CD4-positive, alpha-beta T cell treated with Interleukin-4 for 1 hour (primary cell): ENCODE measurements at places on chromosomes 2 and 18.

- DNase-seq: no peak
Observed at GRCh38 chr2:207227062-207227748, 61.5 kb upstream of the KLF7 start.

DNA sequence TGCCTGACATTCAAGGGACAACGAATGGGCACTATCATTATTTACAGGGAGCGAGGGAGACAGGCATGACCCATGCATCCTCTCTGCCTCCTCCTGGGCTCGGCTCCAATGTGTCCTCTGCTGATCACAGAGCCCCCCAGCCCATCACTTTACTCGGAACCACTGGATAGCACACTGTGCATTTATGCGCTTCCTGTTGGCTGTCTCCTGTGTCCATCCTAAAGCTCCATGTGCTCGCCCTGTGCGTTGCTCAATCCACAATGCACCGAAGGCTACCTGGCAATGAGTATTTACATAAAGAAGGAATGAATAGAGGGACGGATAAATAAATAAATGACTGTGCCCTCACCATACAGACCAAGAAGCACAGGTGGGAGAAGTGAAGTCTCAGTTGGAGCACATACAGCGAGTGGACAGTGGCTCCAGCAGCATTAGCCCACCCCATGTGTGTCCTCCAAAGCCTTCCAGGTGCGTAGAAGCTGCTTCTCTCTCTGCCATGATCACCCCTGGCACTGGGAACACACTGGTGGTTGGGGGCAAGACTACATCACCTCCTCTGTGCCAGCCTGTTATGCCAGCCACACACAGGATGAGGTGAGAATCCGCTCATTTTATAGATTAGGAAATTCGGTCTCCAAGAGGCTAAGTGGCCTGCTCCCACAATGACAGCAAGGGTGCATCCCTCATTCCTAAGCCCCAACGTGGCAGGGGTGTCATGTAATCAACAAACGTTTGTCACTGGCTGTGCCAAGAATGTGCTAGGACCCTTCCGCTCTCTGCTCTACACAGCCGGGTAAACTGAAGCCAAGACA is 2.3 kb upstream of the GDF7 start:
- DNase-seq: no peak

GRCh38 chr2:217299590-217299989 is 439.7 kb upstream of the TNP1 start:
- DNase-seq: no peak

GRCh38 chr2:67871686-67872412 is 191.0 kb downstream of the C1D start:
- no peak for DNase-seq

DNA sequence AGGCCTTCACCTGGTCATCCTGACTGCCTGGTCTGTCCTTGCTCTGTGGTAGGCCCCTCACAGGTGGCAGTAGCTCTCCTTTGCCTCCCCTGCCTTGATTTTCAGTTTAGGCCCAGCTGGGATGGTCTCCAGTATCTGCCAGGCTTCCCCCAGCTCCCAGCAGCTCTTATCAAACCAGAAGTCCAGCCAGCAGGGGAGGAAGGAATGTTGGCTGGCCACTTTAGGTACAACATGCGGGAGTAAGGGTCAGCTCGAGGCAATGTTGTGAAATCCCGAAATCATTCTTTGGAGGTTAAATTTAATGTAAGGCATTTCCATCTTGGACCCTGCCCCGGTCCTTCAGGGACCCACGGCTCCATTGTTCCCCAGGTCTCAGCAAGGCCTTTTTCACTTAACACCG is 16.8 kb downstream of the ATP6V1C2 start:
- no peak for DNase-seq

DNA sequence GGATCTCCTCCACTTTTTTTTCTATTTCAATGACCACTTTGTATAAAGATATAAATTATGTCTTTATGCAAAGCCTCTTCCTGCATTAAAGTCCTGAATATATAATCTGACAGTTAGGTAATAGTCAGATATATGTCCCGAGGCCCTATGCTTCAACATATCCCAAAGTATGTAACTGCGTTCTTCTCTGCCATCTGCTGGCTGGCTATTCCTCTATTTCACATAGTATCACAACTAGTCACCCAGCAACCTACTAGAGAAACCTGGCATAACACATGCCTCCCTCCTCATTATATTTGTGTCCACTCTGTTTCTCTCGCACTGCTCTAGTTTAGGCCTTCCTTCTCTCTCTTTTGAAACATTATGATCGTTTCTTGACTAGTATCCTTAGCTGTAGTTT is 640.8 kb downstream of the DPP10 start:
- DNase-seq: no peak

GRCh38 chr2:182906454-182906853 is 40.0 kb upstream of the FRZB start:
- DNase-seq: no peak

GRCh38 chr2:74524955-74525716 is 895 bp downstream of the DQX1 start:
- no peak for DNase-seq

GRCh38 chr2:181334158-181334826 is 122.9 kb upstream of the ITGA4 start:
- DNase-seq: no peak

GRCh38 chr2:139917690-139918384 is 1137.6 kb upstream of the NXPH2 start:
- no peak for DNase-seq

DNA sequence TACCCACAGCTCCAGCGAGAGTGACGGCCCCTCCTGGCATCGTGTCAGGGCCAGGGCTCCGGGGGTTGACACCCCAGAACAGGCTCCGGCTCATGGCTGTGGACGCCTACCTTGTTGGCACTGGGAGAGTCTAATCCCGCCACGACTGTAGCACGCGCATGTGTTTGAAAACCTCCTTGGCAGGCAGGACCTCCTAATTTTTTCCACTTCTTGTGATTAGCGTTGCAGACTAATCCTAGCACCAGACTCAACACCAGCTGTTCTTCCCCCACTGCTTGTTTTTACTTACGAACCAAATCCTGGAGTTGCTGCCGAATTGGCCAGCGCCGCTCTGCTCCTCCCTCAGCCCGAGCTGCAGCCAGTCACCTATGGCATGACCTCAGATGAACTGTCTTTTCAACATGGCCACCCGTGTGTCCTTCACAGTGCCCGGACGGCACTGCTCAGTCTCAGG is 110.7 kb downstream of the KLHL29 start:
- no peak for DNase-seq

- DNase-seq: no peak
Observed at GRCh38 chr18:79853303-79853992, 55.7 kb downstream of the KCNG2 start.

DNA sequence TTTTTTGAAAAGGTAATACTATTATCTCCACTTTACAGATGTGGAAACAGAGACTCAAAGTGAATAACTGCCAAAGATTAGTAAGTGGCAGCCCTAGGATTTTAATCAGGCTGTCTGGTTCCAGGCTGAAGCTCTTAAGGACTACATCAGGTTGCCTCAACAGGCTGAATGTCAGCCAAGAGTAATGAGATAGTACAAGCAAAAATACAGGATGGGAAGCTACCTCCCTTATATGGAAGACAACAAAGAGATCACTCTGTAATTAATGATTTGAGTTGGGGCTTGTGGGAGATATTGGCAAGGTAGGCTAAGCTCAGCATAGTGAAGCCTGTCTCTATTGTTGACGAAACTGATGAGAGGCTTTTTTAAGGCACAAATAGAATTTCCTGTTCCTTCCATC is 323.1 kb downstream of the KCNJ3 start:
- no peak for DNase-seq

GRCh38 chr2:46689993-46690392 is 210.6 kb downstream of the TMEM247 start:
- DNase-seq: no peak

GRCh38 chr18:12803069-12803936 is 80.7 kb downstream of the PTPN2 start:
- DNase-seq: no peak

DNA sequence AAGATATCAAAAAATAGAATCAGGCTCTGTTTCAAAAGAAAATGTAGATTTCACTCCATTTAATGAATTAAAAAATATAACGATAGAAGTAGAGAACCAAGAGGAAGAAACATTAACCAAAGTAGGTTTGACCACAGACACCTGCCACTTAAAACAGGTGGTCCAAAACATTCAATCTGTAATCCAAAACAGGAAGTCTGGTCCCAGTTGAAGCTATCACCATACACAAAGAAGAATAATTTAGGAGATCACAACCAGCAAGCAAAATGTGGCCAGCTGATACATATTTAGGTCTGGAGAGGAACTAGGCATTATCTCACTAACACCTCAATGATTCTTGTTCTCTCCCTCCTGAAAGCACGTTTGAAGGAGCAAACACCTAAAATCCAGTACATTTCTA is 73.1 kb downstream of the FTCDNL1 start:
- DNase-seq: no peak

DNA sequence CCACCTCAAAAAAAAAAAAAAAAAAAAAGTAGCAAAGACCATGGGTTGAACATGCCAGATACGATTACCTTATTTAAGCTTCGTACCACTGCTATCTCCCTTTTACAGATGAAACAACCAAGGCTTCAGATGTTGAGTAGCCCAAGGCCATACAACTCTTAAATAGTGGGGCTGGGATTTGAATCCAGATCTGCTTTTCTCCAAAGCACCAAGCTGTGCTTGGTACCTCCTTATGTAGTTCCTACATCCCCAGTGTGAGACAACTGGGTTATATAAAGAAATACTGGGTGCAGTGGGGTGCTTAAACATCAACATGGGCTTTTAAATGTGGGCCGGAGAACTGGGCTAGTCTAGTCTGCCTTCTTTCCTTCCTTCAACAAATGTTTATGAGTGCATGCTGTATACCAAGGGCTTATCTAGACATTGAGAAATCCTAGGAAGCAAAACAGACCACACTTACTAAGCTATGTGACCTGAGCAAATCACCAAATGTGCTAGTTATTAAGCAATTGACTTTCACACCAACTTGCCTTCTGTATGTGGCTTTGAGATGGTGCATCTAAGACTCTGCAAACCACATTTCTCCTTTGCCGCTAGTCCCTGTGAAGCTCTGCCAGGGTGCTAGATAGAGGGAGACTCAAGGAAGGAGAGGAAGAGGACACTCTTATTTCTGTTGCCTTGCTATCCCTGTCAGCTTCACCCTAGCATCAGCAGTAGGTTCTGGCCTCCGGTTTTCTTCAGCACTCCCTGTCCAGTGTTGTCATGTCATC is 206.8 kb upstream of the FBXO11 start:
- no peak for DNase-seq

DNA sequence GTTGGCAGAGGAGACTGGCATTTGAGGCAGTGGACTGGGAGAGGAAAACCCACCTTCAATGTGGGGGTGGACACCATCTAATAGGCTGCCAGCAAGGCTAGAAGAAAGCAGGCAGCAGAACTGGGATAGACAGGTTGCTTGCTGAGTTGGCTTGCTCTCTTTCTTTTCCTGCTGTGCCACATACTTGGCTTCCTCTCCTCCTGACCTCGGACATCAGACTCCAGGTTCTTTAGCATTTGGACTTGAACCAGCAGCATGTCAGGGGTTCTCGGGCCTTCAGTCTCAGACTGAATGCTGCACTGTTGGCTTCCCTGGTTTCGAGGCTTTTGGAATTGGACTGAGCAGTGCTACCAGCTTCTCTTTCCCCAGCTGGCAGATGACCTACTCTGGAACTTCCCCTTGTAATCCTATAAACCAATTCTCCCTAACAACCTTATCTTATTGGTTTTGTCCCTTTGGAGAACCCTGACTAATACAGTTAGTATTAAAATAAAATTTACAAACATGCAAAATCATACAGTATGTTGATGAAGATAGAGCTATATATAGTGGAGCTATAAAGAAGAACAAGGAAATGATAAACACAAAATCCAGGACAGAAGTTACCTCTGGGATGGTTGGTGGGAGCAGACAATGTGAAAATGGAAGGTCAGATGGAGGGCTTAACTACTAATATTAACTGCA is 15.9 kb downstream of the DSEL start:
- DNase-seq: no peak

DNA sequence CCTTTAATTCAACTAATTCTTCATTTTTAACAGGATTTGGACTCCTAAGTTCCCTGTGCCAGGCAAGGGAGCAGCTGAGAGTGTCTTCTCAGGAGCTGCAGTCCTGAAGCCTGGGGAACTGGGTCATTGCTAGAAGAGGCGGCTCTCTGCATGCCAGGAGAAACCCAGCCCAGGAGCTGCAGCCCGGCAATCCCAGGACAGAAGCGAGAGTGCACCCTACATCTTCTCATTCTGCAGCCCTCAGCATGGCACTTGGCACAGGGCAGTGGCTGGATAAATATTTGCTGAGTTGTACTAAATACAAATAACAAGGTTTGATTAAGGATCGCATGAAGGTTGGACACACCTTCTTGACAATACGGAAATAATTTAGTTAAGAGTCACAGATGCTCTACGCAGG is 244.9 kb upstream of the PXDN start:
- DNase-seq: no peak

DNA sequence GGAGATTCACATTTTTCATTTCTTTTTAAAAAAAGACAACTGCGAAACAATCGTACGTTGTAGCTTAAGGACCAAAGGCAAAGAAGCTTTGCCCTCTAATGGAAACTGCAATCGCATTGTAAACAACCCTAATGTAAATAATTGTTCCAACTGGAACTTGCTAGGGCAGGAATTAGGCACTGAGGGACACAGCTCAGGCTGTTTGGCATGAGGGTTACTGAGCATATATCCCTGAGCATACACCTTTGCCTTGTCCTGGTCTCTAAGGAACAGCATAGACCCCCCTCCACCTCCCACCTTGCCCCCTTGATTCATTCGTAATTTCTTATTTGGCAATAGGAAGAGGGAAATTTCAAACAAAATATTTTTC is 396.4 kb downstream of the LNPK start:
- no peak for DNase-seq

- DNase-seq: no peak
Observed at GRCh38 chr2:174024524-174025270, 59.5 kb upstream of the SP3 start.

DNA sequence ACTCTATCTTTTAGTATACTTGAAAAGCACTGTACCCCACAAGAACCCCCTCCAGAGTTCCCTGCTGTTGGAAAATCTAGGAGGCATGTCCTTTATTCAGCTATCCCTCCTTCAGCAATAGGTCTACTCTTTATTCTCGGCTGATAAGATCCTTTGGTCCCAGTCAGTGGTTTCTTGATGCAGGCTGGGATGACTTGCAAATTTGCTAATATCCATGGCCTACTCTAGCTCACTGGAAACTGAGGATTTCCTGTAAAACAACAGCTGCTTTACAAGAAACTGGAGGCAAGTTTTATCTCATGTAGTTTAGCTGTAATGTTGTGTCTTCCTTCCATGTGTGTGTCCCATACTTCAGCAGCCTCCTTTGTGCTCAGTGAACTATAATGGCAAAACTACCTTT is 183.9 kb upstream of the SCN7A start:
- no peak for DNase-seq
